ENCODE measurements at places on chromosomes 5 and 9. TPM values are rescaled to one million over a fixed set of nuclear protein-coding genes. Genes with fewer than 3 reads are reported as not detected.
A peak's percentile ranks its signal among the peaks of the same experiment; 100 is the strongest.

DNA sequence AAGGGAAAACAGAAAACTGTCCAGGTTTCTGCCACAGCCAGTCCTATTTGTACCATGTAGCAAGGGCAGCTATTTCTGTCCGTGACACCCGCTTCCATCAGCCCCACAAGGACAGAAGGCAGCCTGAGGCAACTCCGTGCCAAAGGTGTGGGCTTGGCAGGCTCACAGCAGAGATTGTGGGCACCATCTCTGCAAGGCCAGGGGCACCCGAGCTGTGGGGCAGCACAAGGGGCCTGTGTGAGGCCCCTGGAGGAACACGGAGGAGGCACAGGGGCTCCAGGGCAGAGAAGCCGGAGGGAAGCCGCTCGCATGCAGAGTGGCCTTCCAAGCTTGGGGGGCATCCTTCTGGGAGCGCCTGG is 43.5 kb downstream of the COL23A1 start:
- no peak for DNase-seq

DNA sequence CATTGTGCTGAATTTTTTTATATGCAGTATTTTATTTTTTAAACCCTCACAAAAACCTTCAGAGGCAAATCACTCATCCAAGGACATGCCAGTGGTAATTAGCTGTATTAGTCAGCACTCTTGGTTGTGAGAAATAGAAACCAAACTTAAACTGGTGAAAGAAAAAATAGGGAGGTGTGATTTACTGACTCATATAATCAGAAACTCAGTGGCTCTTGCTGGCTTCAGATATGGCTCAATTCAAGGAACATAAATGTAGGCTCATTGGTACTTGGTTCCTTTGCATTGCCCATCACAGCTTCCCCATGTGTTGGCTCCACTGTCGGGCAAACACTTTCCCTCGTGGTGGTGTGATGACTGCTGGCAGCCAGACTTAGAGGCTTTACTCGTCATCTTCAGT is 497.2 kb downstream of the MAT2B start:
- peak; percentile 24 for DNase-seq

- DNase-seq: no peak
Observed at GRCh38 chr9:20550326-20550725, 72.0 kb downstream of the MLLT3 start.

DNA sequence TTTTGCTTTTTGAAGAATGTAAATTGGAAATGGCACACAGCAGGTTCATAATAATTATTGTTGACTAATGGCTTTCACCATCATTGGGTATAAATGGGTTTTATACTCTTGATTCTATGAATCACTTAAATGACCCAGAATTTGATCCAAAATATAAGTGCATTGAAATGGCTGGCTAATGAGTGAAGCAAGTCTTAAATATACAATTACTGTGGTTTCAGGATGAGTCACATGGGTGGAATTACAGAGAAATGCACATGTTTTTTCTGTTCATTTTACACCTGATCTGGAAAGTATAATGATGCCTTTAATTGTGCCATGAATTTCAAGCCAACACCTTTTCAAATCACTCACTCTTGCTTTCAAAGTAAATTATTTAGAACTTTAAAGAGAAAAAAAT is 380.8 kb upstream of the CD180 start:
- DNase-seq: peak; percentile 38

Gene NRARP
- 1.1 TPM for total RNA-seq

DNA sequence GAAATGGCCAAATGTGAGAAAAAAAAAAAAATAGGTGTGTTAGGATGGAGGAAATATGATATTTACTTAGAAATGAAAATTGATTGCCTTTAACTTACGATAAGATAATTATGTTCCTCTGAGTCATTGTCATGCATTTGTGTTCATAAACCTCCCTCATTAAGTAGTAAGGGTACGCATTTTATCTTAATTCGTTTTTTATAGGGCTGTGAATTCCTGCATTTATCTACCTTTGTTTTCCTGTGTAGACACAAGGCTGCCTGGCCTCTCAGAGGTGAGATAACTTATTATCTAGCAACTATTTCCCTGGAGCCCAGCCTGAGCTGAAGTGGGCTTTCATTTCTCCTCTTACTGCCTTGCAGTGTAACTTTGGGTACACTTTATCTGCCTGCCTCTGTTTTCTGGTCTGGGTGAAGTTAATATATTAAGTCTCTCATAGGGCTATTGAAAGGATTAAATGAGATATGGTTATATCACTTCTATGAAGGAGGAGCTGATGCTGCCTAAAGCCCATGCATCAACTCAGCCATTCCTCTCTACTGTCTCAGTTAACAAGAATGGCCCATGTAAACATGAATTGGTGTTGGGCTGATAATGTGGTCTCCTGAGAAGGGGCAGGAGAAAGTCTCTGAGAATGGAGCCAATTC is 103.8 kb upstream of the KLF4 start:
- DNase-seq: no peak

DNA sequence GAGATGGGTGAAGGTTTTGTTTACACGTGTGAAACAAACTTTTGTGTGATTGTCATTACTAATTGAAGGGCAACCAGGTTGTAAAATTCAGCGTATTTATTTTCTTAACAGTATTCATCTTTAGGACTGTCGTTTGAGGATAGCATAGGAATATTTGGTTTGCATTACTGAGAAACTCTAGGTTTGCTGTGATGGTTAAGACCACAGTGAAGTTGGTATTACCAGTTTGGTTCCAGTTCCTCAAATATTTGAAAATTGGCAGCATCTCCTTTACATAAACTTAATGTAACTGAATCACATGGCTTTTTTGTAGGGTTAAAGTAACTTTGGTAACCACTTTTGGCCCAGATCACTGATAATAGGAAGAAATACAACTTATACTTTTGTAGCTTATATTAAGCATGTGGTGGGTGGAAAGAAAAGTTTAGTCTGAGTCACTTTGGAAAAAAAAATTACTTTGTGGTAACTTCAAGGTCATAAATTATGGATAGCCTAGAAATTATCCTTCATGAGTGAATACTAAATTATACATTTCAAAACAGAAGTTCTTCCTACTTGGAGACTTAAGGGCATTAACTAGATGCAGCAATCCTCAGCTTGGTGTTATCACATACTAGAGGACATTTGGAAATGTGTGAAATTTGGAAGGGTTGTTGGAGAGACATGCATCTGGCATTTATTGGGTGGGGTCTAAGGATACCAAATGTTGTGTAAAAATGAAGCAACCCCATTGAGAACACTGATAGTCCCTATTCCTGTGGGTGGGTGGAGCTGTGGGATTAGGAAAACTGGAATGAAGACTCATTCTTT is 33.9 kb downstream of the G3BP1 start:
- no peak for DNase-seq

DNA sequence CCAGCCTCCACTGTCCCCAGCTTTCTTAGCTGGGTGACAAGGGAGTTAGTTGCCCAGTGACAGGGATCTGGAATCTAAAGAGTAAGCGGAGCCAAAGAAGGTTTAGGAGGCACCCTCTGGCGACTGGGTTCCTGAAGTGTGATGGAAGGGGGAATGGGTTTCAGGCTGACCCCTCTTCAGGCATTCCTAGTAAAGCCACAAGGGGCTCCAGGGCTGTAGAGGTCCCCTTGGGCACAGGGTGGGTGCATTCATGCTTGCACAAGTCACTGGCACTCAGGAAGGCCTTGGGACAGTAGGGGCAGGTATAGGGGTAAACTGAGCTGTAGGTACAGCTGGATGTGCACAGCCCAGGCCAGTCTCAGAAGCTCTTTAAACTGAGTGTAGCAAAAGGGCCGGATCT is 74.2 kb downstream of the CPLANE1 start:
- DNase-seq: no peak

DNA sequence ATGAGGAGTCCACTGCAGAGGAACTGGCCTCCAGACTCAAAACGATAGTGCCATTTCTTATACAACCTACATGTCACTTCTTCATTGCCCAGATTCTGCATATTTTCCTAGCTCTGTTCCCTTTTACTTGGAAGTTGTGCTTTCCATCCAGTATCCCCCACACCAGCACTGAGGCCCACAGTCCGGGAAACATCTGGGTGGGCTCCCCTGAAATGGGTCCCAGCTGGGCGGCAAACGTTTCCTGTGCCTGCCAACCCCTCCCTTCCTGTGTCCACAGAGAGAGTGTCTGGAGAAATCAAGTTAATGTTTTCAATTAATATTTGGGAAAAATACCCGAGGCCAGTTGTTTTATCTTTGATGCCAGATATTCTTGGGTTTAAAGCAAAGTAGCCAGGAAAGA is 111.8 kb downstream of the COL23A1 start:
- DNase-seq: no peak

GRCh38 chr5:2207416-2208238 is 324.9 kb upstream of the IRX4 start:
- no peak for DNase-seq

GRCh38 chr5:13503017-13503416 is 441.5 kb downstream of the DNAH5 start:
- no peak for DNase-seq

Gene DAB2
- 6.5 TPM for total RNA-seq

Gene FOXD4
- 0.10 TPM for total RNA-seq

DNA sequence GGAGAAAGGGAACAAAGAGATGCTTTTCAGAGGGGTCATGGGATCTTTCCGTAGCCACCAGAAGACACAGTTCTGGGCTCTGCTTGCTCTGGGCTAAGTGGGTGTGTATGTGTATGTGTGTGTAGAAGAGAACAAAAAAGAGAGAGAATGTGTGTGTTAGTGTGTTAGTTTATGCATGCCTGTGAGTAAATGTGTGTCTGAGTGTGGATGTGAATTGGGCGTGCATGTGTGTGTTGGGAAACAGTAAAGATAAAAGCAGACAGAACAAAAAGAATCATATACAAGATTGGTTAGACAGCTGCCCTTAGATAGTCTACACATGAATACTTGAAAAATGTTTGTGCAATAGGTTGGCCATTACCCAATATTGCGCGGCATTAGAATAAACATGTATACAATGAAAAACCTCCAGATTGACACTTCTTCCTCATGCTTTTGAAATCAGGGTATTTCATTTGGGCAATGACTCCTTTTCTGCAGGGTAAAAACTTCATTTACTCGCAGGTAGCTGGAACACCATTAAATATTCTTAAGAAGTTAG is 36.5 kb upstream of the HSPA9 start:
- peak; percentile 39 for DNase-seq

Gene PCDHGA4
- total RNA-seq: 0.07 TPM

Measured in foreskin keratinocyte (primary cell).